ENCODE measurements at places on chromosomes 3 and 15. TPM values are rescaled to one million over a fixed set of nuclear protein-coding genes. Genes with fewer than 3 reads are reported as not detected.
A peak's percentile ranks its signal among the peaks of the same experiment; 100 is the strongest.

Gene STXBP5L
- total RNA-seq = not detected

Gene MORC1
- not detected for total RNA-seq

Gene NANOGP8
- total RNA-seq = not detected

Gene LYZL4
- not detected for total RNA-seq

Gene FOXB1
- not detected for total RNA-seq

Gene GOLGA8O
- total RNA-seq = 1.2 TPM

Gene WDR53
- total RNA-seq = 18.2 TPM

Gene ACAN
- not detected for total RNA-seq

GRCh38 chr15:52154896-52155865 is 36.0 kb downstream of the GNB5 start:
- H3K4me3 ChIP-seq = no peak overlapping the region
- peaks cover 62% of the 10 kb centered on the region for H3K36me3 ChIP-seq
- H3K27ac ChIP-seq = no peak overlapping the region
- H3K4me1 ChIP-seq = no peaks in the 10 kb centered on the region
- no peaks in the 10 kb centered on the region for H3K27me3 ChIP-seq
- no peak for DNase-seq

GRCh38 chr3:140206196-140207040 is 271.4 kb downstream of the CLSTN2 start:
- no peak overlapping the region for H3K27ac ChIP-seq
- H3K36me3 ChIP-seq = no peaks in the 10 kb centered on the region
- no peaks in the 10 kb centered on the region for H3K4me1 ChIP-seq
- H3K27me3 ChIP-seq = no peaks in the 10 kb centered on the region
- no peak for DNase-seq

DNA sequence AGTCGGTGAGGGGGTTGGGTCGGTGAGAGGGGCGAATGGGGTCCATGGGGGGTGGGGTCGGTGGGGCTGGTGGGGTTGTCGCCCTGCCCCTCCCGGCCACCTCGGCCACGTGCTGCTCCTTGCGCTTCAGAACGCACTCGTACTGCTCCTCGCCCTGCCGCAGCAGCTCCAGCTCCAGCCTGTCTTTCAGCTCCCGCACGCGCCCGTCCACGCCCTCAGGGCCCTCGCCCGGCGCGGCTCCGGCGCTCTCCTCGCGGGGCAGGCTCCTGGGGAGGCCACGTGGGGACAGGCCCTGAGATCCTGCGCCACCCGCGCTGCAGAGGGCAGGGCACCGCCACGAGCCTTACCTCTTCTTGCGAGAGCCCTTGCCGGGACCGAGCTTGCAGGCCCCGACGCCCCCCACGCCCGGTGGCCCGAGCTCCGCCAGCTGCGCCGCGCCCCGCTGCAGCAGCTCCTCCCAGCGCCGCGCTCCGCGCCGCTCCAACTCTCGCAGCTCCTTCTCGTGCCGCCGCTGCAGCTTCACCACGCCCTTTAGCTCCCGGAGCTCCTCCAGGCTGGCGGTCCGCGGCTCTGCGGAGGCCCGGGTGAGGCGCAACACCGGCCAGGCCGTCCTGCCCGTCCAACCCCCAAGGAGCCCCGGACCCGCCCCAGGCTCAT is 8.2 kb upstream of the ANKRD63 start:
- H3K4me1 ChIP-seq = no peaks in the 10 kb centered on the region
- no peak overlapping the region for H3K27ac ChIP-seq
- H3K4me3 ChIP-seq = no peak overlapping the region
- H3K36me3 ChIP-seq = no peaks in the 10 kb centered on the region

GRCh38 chr15:77859491-77860060 is 217.9 kb downstream of the TBC1D2B start:
- H3K4me1 ChIP-seq = no peaks in the 10 kb centered on the region
- no peak overlapping the region for H3K27ac ChIP-seq
- H3K36me3 ChIP-seq = no peaks in the 10 kb centered on the region
- H3K4me3 ChIP-seq = no peak overlapping the region
- no peak for DNase-seq

DNA sequence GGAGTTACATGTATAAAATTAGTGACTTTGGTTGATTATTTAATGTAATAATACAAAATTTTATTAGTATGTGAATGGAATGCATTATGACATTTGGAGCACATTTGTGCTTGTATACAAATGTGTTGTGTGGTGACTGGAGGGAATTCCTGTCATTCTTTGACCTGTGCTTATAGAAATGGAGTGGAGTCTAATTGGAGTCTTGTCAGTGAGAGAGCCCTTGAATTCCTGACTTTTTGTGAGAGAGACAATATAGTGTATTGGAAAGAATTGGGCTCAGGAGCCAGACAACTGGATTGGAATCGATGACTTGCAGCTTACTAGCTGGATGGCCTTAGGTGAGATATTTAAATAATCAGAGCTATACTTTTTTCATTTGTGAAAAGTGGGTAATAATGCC is 9.4 kb downstream of the TCF12 start:
- no peaks in the 10 kb centered on the region for H3K36me3 ChIP-seq
- no peak overlapping the region for H3K4me3 ChIP-seq
- H3K27ac ChIP-seq = no peak overlapping the region
- no peak for DNase-seq

GRCh38 chr15:78051596-78051995 is 25.9 kb downstream of the TBC1D2B start:
- H3K27me3 ChIP-seq = no peaks in the 10 kb centered on the region
- DNase-seq = no peak
- no peak overlapping the region for H3K27ac ChIP-seq
- peaks cover 44% of the 10 kb centered on the region for H3K4me1 ChIP-seq
- H3K4me3 ChIP-seq = no peak overlapping the region
- H3K36me3 ChIP-seq = no peaks in the 10 kb centered on the region

DNA sequence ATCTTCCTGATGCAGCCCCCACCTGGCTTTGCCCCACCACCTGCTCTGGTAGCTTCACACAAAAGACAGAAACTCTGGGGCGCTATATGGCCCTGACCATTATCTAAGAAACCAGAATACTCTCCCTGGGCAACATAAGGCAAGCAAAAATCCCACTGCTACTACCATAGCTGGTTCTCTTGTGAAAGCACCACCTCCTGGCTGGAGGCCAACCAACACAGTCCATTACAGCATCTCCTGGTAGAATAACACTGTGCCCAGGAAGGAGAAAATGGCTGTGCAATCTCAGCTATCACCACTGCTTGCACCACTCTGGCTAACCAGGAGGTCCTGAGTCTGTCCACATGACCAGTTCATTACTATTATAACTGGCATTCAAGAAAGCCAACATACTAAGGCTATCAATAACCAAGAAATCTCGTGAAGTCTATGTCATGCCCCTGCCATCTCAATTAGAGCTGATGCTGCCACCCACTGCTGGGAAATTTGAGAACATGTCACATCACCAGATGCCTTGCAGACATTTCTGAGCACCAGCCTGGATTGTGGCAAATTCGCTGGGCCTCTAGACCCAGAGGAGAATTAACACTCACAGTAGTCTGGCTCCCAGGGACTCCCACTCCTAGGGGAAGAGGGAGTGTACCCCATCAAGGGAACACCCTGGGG is 1114.8 kb downstream of the ROBO2 start:
- no peak overlapping the region for H3K27ac ChIP-seq
- H3K27me3 ChIP-seq = no peaks in the 10 kb centered on the region
- H3K36me3 ChIP-seq = no peaks in the 10 kb centered on the region
- no peak for DNase-seq

DNA sequence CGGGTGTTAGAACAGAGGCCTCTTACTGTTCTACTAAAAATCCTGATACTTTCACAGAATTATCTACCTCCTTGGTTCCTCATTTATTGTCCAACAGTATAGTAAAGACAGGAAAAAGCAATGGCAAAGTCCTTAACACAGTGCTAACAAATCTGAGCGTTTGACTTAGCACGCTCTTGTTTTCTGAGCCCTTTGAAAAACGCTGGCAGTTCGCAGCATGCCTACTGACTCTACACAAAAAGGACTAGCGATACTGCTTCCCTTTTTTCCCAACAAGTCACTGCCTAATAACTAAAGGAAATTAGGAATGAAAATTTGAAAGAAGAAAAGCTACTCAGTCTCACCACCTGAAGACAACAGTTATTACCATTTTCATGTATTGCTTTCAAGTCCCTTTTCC is 34.8 kb upstream of the CEMIP start:
- H3K36me3 ChIP-seq = no peaks in the 10 kb centered on the region
- no peak for DNase-seq
- no peak overlapping the region for H3K4me3 ChIP-seq
- H3K27ac ChIP-seq = no peak overlapping the region
- H3K4me1 ChIP-seq = no peaks in the 10 kb centered on the region

GRCh38 chr15:96977886-96978285 is 647.4 kb downstream of the NR2F2 start:
- no peaks in the 10 kb centered on the region for H3K4me1 ChIP-seq
- no peak overlapping the region for H3K4me3 ChIP-seq
- H3K27me3 ChIP-seq = no peaks in the 10 kb centered on the region
- no peak for DNase-seq
- H3K36me3 ChIP-seq = no peaks in the 10 kb centered on the region

- H3K27ac ChIP-seq = no peak overlapping the region
- H3K4me1 ChIP-seq = peaks cover 8% of the 10 kb centered on the region
- DNase-seq = peak; percentile 20
- H3K4me3 ChIP-seq = no peak overlapping the region
Observed at GRCh38 chr3:23723930-23724329, 81.8 kb upstream of the UBE2E1 start.

DNA sequence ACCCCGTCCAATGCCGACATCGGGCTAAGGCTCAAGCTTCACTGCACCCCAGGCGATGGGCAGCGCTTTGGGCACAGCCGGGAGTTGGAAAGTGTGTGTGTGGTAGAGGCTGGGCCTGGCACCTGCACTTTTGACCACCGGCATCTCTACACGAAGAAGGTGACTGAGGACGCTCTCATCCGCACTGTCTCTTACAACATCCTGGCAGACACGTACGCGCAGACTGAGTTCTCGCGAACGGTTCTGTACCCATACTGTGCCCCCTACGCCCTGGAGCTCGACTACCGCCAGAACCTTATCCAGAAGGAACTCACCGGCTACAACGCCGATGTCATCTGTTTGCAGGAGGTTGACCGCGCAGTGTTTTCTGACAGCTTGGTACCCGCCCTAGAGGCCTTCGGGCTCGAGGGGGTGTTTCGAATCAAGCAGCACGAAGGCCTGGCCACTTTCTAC is 1.0 kb downstream of the PDE12 start:
- H3K27me3 ChIP-seq = no peaks in the 10 kb centered on the region
- H3K4me1 ChIP-seq = peaks cover 14% of the 10 kb centered on the region
- peaks cover 21% of the 10 kb centered on the region for H3K36me3 ChIP-seq
- H3K4me3 ChIP-seq = peak overlapping the region; percentile 90
- DNase-seq = no peak
- H3K27ac ChIP-seq = peak overlapping the region; percentile 100

DNA sequence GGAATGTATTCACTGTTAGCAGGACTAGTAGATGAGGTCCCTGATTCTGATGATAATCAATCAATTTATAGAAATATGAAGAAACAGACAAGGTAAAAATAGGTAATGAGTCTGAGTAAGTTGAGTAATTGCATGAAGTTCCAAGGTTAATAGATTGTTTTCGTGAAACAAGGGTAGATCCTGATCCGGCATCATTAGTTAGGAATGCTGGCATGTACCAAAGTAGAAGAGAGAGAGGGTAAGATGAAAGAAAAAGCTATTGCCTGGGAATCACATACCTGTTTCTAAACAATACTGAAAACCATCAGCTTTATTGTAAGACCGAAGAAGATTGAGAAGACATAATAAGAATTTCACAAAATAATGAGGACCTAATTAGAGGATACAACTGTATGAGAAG is 118.1 kb upstream of the ARPP21 start:
- H3K27ac ChIP-seq = no peak overlapping the region
- H3K4me3 ChIP-seq = no peak overlapping the region
- no peaks in the 10 kb centered on the region for H3K4me1 ChIP-seq
- no peaks in the 10 kb centered on the region for H3K36me3 ChIP-seq
- no peak for DNase-seq
